ENCODE measurements at places on chromosomes 1 and 21. TPM values are rescaled to one million over a fixed set of nuclear protein-coding genes. Genes with fewer than 3 reads are reported as not detected.

UQCRHL gene
- 0.93 TPM for total RNA-seq

HSPB7 gene
- total RNA-seq: 10.7 TPM

GNG4 gene
- not detected for total RNA-seq

MATN1 gene
- not detected for total RNA-seq

DNA sequence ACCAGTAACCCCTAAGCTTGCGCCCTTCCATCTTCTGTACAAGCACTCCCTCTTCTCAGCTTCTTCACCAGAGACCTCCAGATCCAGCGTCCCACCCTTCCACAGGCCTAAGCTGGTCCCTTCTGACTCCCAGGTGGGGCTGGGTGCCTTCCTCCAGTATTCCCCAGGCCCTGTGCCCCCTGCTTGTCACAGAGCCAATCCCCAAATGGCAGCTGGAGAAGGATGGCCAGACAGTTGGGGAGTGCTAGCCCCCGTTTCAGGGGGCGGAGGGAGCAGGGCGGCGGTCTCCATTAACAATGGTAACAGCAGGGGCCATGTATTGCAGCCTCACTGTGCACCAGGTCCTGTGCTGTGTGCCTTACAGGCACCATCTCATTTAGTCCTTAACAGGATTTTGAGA lies 85.7 kb downstream of the KCNN3 start:
- no peak overlapping the region for H3K4me3 ChIP-seq
- no peaks in the 10 kb centered on the region for H3K27me3 ChIP-seq
- no peaks in the 10 kb centered on the region for H3K4me1 ChIP-seq
- H3K36me3 ChIP-seq: no peaks in the 10 kb centered on the region
- no peak for DNase-seq

GRCh38 chr1:234647245-234647644 lies 37.3 kb upstream of the IRF2BP2 start:
- no peaks in the 10 kb centered on the region for H3K36me3 ChIP-seq
- DNase-seq: no peak
- H3K27ac ChIP-seq: no peak overlapping the region
- H3K4me3 ChIP-seq: no peak overlapping the region
- H3K4me1 ChIP-seq: peaks cover 13% of the 10 kb centered on the region
- H3K27me3 ChIP-seq: no peaks in the 10 kb centered on the region

GRCh38 chr1:64537942-64538341 lies 68.0 kb downstream of the CACHD1 start:
- H3K4me3 ChIP-seq: no peak overlapping the region
- peaks cover 33% of the 10 kb centered on the region for H3K4me1 ChIP-seq
- H3K36me3 ChIP-seq: no peaks in the 10 kb centered on the region
- no peak for DNase-seq

GRCh38 chr1:28877132-28877781 lies 37.1 kb upstream of the EPB41 start:
- no peak overlapping the region for H3K27ac ChIP-seq
- H3K27me3 ChIP-seq: no peaks in the 10 kb centered on the region
- H3K4me3 ChIP-seq: no peak overlapping the region
- no peaks in the 10 kb centered on the region for H3K4me1 ChIP-seq
- no peaks in the 10 kb centered on the region for H3K36me3 ChIP-seq

DNA sequence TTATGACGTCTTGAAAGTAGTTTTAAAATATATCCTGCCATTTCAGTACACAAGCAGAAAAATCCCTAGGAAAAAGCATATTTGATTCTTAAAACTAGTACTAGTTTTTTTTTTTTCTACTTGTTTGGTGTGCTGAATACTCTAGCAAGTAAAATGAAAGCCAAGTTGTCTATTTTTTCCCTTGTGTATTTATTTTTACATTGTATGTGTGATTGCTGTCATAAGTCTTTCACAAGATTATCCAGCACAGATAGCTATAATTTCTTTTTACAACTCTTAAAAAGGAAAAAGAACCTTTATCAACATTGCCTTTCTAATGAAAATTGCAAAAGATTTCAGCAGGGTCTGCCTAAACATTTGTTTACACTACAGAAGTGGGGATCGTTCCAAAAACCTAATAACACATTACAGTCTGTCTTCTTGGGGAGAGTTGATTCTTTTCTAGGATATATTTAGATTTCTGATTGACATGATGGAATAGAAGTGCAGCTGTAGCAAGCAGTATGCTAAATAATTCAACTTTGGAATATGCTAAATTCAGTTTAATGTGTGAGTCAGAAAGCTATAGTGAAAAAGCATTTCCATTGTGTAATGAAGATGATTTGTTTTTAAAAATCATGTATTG lies 2.5 kb downstream of the DR1 start:
- peak overlapping the region; percentile 99 for H3K27ac ChIP-seq
- no peaks in the 10 kb centered on the region for H3K27me3 ChIP-seq
- no peak for DNase-seq
- H3K36me3 ChIP-seq: peaks cover 3% of the 10 kb centered on the region
- H3K4me1 ChIP-seq: peaks cover 33% of the 10 kb centered on the region

GRCh38 chr1:3365523-3366125 lies 88.8 kb upstream of the ARHGEF16 start:
- H3K36me3 ChIP-seq: no peaks in the 10 kb centered on the region
- H3K27ac ChIP-seq: no peak overlapping the region
- H3K4me3 ChIP-seq: no peak overlapping the region
- no peaks in the 10 kb centered on the region for H3K4me1 ChIP-seq
- no peak for DNase-seq

GRCh38 chr1:171642197-171642596 lies 10.3 kb downstream of the MYOC start:
- no peak overlapping the region for H3K4me3 ChIP-seq
- H3K27me3 ChIP-seq: no peaks in the 10 kb centered on the region
- H3K4me1 ChIP-seq: peaks cover 14% of the 10 kb centered on the region
- no peak overlapping the region for H3K27ac ChIP-seq
- DNase-seq: no peak

DNA sequence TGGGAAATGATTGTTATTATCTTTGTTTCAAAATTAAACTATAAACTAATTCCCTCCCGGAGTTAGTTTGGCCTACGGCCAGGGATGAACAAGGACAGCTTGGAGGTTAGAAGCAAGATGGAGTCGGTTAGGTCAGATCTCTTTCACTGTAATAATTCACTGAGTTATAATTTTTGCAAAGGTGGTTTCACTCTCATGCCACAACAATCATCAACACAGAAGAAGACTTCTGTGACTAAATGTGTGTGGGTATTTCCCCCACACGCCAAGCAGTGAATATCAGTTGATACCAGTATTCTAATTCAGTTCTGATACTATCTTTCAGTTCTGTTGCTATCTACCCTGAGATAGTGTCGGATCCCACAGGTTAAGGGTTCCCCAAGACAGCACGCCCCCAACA lies 215.1 kb downstream of the S1PR1 start:
- no peaks in the 10 kb centered on the region for H3K36me3 ChIP-seq
- H3K4me3 ChIP-seq: no peak overlapping the region
- no peaks in the 10 kb centered on the region for H3K4me1 ChIP-seq
- no peak overlapping the region for H3K27ac ChIP-seq

DNA sequence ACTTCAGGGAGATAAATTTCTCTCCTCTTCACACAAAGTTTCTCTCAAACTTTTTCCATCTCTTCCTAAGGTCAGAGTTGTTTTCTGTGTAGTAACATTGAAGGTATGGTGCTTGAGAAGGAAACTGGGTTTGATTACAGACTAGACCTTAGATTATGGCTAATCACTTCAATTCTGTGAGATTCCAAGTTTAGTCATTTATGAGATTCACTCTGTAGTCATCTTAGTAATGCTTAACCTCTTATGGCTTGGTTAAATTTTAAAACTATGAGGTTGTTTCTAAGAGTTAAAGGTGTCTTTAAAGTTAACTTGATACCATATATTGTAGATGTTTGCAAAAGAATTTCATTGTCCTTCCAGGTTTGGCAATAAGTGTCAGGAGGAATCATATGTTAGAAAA lies 1092.2 kb downstream of the KCNT2 start:
- no peaks in the 10 kb centered on the region for H3K27me3 ChIP-seq
- DNase-seq: no peak
- no peaks in the 10 kb centered on the region for H3K36me3 ChIP-seq
- H3K4me3 ChIP-seq: no peak overlapping the region
- H3K27ac ChIP-seq: no peak overlapping the region

GRCh38 chr1:2318314-2319278 lies 72.8 kb downstream of the MORN1 start:
- H3K4me3 ChIP-seq: no peak overlapping the region
- no peaks in the 10 kb centered on the region for H3K36me3 ChIP-seq
- no peaks in the 10 kb centered on the region for H3K27me3 ChIP-seq
- DNase-seq: no peak
- H3K27ac ChIP-seq: no peak overlapping the region

DNA sequence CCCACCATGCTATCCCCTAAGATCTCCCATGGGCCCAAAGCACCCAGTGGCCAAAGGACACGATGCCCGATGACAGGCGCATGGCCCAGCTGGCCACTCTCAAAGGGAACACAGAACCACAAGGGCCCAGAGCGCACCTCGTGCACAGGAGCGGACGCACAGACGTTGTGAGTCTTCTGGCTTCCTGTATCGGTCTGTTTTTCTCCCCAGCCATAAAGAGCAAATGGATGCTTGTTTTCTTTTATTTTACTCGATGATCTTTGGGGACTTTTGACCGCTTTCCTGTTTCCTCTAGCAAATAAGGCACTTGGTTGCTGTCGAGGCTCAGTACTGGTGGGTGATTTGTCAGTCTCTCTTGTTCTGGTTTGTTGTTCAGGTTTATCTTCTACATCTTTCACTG lies 16.2 kb downstream of the CCSAP start:
- H3K4me3 ChIP-seq: no peak overlapping the region
- H3K27me3 ChIP-seq: no peaks in the 10 kb centered on the region
- peaks cover 35% of the 10 kb centered on the region for H3K36me3 ChIP-seq
- DNase-seq: no peak
- H3K4me1 ChIP-seq: no peaks in the 10 kb centered on the region

- no peaks in the 10 kb centered on the region for H3K36me3 ChIP-seq
- peak overlapping the region; percentile 72 for H3K27ac ChIP-seq
- peak overlapping the region; percentile 38 for H3K4me3 ChIP-seq
- no peak for DNase-seq
- H3K4me1 ChIP-seq: peaks cover 4% of the 10 kb centered on the region
- no peaks in the 10 kb centered on the region for H3K27me3 ChIP-seq
These were observed 5.3 kb upstream of the ERG start for GRCh38 chr21:38503583-38503982.

- no peak overlapping the region for H3K27ac ChIP-seq
- no peak overlapping the region for H3K4me3 ChIP-seq
- H3K36me3 ChIP-seq: no peaks in the 10 kb centered on the region
- no peaks in the 10 kb centered on the region for H3K4me1 ChIP-seq
- no peak for DNase-seq
These were observed 75.3 kb upstream of the PALMD start for GRCh38 chr1:99570486-99571089.

DNA sequence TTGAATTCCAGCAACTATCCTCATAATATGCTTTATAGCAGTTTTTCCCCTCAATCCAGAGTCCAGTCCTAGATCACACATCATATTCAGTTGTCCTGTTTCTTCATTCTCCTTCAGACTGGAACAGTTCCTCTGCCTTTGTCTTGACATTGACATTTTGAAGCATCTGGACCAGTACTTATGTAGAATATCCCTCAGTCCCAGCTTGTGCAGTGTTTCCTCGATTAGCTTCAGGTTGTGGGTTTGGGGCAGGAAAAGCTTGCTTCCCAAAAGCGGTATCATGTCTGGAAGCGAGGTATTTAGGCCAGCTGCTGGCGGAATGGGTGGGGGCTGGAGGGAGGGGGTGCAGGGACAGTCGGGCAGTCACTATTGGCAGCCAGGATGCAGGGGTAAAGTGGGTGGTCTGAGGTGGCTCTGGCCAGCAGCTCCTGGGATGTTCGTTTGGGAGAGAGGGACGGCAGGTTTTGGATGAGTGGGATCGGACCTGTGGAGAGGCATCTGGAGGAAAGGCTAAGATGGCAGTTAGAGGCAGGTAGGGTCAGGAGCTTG lies 6.5 kb downstream of the THEMIS2 start:
- DNase-seq: peak; percentile 55
- peaks cover 3% of the 10 kb centered on the region for H3K4me1 ChIP-seq
- H3K4me3 ChIP-seq: no peak overlapping the region
- no peak overlapping the region for H3K27ac ChIP-seq
- H3K36me3 ChIP-seq: peaks cover 18% of the 10 kb centered on the region

- H3K36me3 ChIP-seq: no peaks in the 10 kb centered on the region
- H3K27me3 ChIP-seq: peaks cover 45% of the 10 kb centered on the region
- no peak overlapping the region for H3K27ac ChIP-seq
- DNase-seq: peak; percentile 57
- H3K4me1 ChIP-seq: no peaks in the 10 kb centered on the region
- no peak overlapping the region for H3K4me3 ChIP-seq
These were observed 2.6 kb upstream of the TTC34 start for GRCh38 chr1:2803931-2804627.

- no peaks in the 10 kb centered on the region for H3K27me3 ChIP-seq
- peak; percentile 72 for DNase-seq
- peak overlapping the region; percentile 98 for H3K4me3 ChIP-seq
- H3K4me1 ChIP-seq: peaks cover 13% of the 10 kb centered on the region
- H3K36me3 ChIP-seq: no peaks in the 10 kb centered on the region
These were observed 771 bp downstream of the RABGAP1L start for GRCh38 chr1:174160109-174160473.

- H3K4me1 ChIP-seq: peaks cover 16% of the 10 kb centered on the region
- peak overlapping the region; percentile 34 for H3K4me3 ChIP-seq
- DNase-seq: peak; percentile 76
- peak overlapping the region; percentile 77 for H3K27ac ChIP-seq
These were observed 13.5 kb downstream of the TRAF3IP3 start for GRCh38 chr1:209769171-209769904.

GRCh38 chr1:45804669-45804969 lies 1.2 kb downstream of the MAST2 start:
- no peaks in the 10 kb centered on the region for H3K36me3 ChIP-seq
- DNase-seq: no peak
- peaks cover 22% of the 10 kb centered on the region for H3K4me1 ChIP-seq
- H3K4me3 ChIP-seq: peak overlapping the region; percentile 53
- no peaks in the 10 kb centered on the region for H3K27me3 ChIP-seq

DNA sequence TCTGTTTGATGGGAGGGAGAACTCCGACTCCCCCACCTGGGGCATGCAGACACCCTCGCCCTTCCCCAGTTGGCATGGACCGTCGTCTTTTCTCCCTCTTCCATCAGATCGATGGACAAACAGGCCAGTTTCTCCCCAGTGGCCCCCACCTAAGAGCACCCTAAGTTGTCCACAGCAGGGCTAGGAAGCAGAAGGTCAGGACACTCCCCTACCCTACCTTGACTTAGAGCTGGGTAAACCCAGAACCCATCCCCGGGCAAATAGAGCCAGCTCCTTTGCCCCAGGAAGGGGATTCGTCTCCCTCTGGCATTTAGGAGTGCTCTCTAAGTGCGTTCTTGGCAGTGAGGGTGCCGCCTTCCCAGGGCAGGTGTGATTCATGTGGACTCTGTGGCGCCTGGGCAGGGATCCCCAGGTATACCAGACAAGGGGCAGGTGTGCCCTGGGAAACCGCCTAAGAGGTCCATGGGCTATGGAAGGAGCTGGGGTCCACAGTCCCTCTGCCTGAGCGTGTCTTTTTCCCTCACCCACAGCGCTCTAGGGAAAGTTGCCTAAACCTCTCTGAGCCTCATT lies 2.7 kb upstream of the RUNX3 start:
- peaks cover 23% of the 10 kb centered on the region for H3K4me1 ChIP-seq
- no peak overlapping the region for H3K27ac ChIP-seq
- DNase-seq: no peak
- H3K36me3 ChIP-seq: no peaks in the 10 kb centered on the region
